ENCODE measurements at places on chromosomes 4 and X.

- no peak for DNase-seq
Measured at GRCh38 chr4:142242156-142242555, 603.9 kb downstream of the INPP4B start.

- no peak for DNase-seq
Measured at GRCh38 chr4:4990857-4991540, 28.3 kb downstream of the CYTL1 start.

- DNase-seq = peak; percentile 31
Measured at GRCh38 chrX:7996414-7996813, 69.2 kb upstream of the PNPLA4 start.

DNA sequence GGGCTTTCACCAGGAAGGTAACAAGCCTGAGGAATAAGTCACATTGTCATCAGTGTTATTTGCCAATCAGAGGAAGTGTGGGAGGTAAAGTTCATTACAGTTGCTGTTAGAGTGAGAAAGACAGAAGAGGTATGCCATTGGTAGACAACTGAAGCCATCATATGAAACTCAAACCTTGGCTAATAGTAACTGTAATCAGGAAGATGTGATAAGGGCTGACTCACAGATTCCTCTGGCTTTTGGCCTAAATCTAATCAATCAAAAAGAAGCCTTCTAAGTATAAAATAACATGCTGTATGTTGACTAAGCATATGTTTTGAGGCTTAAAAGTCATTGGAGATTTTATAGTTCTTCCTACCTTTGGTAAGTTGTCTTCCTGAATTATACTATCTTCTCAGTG, 242.8 kb downstream of the PCDH7 start:
- no peak for DNase-seq

GRCh38 chr4:37827030-37827685, 672 bp downstream of the PGM2 start:
- DNase-seq = no peak

DNA sequence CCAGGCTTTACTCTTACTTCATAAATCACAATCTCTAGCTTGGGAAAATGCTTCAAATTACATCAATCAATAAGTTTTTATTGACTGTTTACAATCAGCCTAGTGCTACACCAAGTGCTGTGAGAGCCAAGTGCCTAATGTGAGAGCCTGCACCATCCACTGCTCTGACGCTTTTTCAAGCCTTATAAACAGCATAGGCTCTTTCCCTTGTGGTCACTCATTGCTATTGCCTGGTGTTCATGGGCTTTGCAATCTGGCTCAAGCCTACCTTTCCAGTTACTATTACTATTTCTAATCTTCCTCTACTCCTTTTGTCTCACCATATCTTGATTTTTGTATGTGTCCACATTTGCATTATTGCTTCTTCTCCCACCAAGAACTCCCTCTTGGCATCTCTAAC, 77.0 kb downstream of the REELD1 start:
- no peak for DNase-seq

- DNase-seq = no peak
Measured at GRCh38 chrX:103878466-103879122, 46.5 kb upstream of the RAB9B start.

DNA sequence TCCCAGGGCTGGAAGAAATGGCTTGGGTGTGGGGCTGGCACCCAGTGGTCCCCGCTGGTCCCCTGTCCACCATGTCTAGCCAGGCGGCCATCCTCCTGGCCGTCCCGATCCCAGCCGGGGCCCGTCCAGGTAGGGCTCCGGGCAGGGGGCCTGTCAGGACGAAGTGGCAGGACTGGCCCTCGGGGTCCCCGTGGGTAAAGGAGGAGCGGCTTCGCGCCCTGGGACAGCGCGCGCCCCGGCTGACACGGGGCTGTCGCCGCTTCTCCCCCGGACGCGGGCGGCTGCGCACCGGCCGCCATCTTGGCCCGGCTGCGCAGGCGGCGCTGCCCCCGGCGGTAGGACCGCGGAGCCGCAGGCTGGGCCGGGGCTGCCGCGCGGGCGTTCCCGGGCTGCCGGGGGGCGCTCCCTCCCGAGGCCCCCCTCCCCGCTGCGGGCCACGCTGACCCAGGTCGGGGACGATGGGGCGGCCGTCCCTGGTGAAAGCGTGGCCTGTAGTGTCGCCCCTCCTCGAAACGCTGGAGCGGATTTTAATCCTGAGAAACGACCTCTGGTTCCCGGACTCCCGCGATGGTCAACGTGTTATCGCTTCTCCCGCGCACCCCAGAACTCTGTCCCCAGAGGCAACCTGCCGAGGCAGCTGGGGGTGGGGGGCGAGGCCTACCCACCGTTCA, 60.4 kb upstream of the BCOR start:
- DNase-seq = no peak

- DNase-seq = no peak
Measured at GRCh38 chr4:48710446-48711209, 69.5 kb downstream of the FRYL start.

DNA sequence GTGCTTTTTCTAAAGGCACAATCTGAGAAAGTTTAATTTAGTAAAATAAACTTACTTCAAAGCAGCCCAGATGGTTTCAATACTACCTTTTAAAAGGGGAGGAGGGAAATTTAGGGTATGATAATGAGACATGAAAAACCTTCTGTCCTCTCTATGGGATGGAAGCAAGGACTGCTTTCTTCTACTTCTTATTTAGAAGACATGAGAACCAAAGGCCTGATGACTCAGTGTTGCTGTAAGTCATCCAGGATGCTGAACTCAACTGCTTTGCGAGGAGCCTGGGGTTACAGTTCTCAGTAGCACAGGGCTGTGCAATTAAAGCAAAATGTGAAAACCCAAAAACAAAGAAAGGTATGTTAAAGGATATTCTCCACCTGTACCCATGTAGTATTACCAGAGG, 140.8 kb upstream of the EDNRA start:
- no peak for DNase-seq
